G401 (cell line): ENCODE measurements at places on chromosomes 4 and X. TPM values are rescaled to one million over a fixed set of nuclear protein-coding genes. Genes with fewer than 3 reads are reported as not detected.

CCDC158 gene
- total RNA-seq: not detected in 2 replicates

HAND2 gene
- total RNA-seq: 0.41 TPM in 1 of 2 replicates, not detected in the other

SYTL5 gene
- total RNA-seq: not detected in 2 replicates

NXF2B gene
- total RNA-seq: not detected in 2 replicates

ZMAT1 gene
- total RNA-seq: 0.68 and 1.6 TPM in 2 replicates

SLIT2 gene
- not detected in 2 replicates for total RNA-seq

SOWAHD gene
- total RNA-seq: not detected in 2 replicates

GNRHR gene
- not detected in 2 replicates for total RNA-seq

TKTL2 gene
- not detected in 2 replicates for total RNA-seq

SMIM31 gene
- not detected in 2 replicates for total RNA-seq

SSX4 gene
- total RNA-seq: not detected in 2 replicates
